Cortex of kidney (tissue), 1 donor: ENCODE measurements at places on chromosomes 16 and 17.

GRCh38 chr17:64147110-64148016 is 17.4 kb upstream of the ERN1 start:
- no peak for DNase-seq

DNA sequence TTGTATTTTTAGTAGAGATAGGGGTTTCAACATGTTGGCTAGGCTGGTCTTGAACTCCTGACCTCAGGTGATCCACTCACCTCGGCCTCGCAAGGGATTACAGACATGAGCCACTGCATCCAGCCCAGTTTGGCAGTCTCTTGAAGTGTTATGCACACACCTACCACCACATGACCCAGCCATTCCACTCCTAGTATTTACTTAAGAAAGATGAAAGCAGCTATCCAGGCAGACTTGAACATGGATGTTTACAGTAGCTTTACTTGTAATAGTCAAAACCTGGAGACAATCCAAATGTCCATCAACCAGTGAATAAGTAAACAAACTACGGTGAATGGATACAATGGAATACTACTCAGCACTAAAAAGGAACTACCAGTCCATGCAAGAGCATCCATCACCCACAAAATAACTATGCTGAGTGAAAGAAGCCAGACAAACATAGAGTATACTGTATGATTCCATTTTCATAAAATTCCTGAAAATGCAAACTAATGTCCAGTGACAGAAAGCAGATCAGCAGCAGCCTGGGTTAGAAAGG is 37.8 kb upstream of the RASD1 start:
- DNase-seq, result no peak

DNA sequence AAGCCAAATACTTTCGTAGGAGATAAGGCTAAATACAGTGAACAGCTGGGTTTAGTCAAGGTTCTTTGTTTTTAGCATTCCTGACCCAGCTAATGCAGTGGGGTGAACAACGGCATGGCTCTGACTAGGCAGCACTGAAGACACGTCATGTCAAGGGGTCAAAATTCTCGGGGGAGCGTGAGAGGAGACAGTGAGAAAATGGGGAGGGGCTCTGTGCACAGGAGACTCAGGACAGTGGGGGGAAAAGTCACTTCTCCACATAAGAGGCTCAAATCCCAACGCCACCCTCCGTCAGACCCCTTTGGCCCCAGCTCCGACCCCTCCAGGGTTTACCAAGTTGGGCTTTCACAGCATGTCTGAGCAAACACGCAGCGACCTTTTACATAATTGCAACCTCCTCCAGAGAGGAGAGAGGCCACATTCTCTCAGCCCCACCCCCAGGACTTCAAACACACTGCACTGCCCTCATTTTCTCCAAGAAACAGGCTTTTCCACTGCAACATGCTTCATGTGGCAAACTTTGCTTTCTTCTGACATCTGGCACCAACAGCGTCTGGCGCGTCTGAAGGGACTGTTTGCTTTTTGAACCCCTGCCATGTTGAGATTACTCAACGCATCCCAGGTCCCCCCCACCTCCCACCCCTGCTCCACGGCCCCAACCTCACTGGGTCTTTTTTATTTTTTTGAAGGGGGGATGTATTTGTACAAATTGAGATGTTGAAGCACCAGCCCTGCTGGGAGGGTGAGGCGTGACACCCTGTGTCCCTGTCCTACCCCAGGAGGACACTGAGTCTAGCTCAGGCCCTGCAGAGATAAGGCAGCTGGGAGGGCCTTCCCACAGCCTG is 30.0 kb downstream of the AXIN2 start:
- DNase-seq, result no peak

DNA sequence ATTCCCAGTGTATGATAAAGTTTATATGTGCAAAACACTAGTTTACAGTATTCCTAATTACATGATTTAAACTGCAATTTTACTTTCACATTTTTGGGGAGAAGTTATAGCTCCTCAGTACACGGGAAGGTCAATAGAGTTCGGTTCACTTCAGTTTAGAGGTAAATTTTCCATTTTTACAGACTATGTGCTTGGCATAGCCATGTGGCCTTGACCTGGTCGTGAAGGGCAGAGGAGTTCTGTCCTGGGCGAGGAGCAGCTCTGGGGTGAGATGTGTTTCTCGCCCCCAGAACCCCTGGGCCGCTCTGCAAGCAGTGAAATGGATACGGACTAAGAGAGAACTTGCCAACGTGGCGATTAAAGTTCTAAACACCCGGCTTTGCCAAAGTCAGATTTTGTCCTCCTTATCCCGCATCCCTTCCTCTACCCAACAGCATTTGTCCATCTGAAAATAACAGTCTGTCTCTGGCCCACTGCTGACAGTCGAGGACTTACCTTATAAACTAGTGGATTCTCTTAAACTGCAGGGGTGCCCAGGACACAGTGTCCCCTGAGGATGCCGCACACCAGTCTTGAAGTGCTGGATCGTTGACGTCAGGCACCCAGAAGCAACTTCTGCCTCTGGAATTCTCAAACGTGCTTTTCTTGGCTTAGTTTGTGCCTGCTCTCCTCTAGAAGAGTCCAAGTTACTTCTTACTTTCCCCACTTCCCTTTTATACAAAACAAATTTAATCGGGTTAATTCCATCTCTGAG is 1.5 kb upstream of the SIAH1 start:
- DNase-seq, result no peak

DNA sequence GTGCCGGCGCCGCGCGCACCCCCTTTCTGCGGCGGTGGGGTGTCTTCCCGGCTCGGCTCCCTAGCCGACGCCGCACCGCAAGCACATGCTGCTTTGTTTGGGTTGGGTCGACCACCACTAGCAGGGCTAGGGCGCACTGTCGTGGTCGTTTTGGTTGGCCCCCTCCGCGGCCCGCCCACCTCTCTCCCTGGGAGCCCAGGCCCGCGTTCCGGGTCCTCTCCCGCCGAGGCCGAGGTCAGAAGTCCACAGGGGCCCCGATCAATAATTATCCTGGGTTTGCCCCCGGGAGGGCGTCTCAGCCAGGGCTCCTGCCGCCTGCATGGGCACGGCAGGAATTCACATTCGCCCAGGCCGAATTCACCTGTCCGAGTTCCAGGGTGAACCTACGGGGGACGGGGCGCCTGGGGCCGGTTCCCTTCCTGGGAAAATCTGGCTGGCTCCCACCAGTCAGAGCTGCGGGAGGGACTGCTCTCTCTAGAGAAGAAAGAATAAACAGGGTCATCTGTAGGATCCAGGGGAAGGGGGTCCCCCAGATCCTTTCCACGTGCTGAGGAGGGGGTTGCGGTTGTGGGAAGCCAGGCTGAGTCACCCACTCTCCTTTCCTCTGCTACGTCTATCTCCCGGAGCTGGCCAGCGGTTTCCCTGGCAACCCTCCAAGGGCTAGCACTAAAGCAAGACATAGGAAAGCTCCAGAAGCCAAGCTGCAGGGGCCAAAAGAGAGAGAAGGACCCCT is 584 bp upstream of the STAT5B start:
- DNase-seq, result no peak

GRCh38 chr17:82017612-82018151 is 5.0 kb downstream of the CENPX start:
- DNase-seq, result no peak
